ENCODE measurements at places on chromosomes 2 and 18.

- no peak for DNase-seq
Observed at GRCh38 chr2:225381609-225382008, 17.9 kb upstream of the NYAP2 start.

DNA sequence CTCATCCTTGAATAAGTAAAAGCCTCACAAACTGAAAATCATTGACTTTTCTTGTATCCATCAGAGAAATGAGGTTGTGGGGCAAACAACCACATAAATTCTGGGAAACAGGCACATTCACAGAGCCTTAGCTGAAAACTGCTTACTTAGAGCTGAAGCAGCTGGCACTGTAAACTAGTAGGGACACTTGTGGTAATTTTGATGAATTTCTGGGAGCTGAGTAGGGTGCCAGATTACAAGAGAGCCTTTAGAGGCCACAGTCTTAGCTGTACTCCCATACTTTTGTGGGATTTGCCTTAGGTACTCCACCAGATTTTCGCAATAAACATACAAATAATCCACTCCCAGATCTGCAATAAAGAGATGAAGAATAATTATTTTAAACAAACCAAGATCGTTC is 315.2 kb downstream of the TMX3 start:
- DNase-seq = no peak

GRCh38 chr2:127065940-127066318 is 41.0 kb downstream of the BIN1 start:
- no peak for DNase-seq

DNA sequence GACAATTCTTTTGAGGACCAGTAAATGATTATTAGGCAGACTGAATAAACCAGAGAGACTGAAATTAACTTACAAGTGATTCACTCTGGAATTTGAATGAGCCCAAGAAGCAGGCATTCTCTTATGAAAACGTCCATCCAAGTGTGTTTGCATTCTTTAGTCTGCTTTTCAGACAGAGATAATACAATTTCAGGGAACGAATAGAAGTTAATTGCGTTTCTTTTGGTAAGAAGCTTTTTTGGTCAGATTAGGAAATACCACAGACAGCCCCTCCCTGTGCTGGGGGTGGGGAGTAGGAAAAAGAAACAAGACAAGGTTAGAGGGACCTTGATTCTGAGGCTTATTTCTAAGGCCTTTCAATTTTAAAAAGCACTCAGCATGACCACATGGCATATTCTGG is 874.4 kb downstream of the SUCLG1 start:
- DNase-seq = no peak

- no peak for DNase-seq
Observed at GRCh38 chr2:116952254-116952653, 862.2 kb upstream of the DDX18 start.

DNA sequence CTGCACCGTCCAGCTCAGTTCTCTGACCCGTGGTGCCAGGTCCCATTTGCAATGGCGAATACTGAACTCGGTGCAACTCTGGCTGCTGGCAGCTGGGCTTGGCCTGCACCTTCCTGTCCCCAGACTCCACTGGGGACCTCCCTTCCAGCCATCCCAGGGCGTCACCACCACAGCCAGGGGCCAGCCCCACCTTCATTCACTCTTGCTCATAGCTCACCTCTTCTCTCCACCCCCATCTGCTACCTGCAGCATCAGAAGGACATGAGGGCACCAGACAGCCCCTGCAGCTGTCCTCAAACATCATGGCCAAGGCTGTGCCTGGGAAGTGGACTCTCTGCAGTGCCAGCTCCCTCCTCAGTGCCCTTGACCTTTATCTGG is 16.2 kb upstream of the ALPI start:
- no peak for DNase-seq

GRCh38 chr2:207370646-207371045 is 159.1 kb upstream of the CREB1 start:
- DNase-seq = no peak

DNA sequence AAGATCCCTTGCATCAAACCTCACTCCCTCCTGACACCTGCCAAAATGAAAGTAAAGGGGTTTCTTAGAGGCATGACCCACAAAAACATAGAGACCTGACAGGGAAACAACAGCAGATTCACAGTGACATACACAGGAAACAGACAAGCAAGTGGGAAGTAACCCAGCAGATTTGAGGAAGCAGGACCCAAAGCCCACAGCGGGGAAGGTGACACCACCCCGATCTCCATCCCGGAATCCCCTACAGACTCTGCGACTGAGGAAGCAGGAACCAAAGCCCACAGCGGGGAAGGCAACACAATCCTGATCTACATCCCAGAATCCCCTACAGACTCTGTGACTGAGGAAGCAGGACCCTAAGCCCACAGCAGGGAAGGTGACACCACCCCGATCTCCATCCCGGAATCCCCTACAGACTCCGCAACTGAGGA is 21.6 kb downstream of the CIB4 start:
- no peak for DNase-seq

DNA sequence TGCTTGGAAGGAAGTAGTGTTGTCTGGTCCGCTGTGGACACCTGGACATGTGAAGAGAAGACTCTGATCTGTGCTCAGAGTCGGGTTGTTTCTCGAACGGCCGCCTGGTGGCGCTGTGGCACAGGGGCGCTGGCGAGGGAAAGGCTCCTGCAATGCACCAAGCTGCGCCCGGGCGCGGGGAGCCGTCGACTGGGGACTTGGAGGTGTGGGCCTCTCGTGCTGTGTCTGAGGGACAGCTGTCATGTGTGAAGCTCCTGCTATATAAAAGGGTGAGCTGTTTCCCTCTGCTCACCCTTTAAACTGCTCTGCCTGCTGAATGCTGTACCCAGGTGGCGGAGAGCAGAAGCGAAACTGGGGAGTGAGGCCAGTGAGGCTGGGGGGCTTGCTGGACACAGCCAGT is 44.0 kb downstream of the GNAL start:
- DNase-seq = no peak

- no peak for DNase-seq
Observed at GRCh38 chr18:8965398-8965797, 137.1 kb upstream of the NDUFV2 start.

GRCh38 chr2:34747643-34748042 is 1148.5 kb upstream of the FAM98A start:
- DNase-seq = no peak

DNA sequence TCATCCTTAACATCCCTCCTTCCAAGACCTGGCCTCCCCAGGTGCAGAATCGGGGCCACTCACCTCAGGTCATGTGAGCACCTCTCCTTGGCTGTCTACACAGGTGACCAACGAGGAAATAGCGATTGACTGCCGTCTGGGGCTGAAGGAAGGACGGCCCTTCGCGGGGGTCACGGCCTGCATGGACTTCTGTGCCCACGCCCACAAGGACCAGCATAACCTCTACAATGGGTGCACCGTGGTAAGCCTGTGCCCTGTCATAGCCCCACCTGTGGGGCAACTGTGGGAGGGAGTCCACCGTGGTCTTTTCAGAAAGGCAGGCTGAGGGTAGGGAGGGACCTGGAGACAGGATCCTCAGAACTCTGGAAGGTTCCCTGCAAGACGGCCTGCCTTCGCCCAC is 54.3 kb downstream of the BOLA3 start:
- no peak for DNase-seq

DNA sequence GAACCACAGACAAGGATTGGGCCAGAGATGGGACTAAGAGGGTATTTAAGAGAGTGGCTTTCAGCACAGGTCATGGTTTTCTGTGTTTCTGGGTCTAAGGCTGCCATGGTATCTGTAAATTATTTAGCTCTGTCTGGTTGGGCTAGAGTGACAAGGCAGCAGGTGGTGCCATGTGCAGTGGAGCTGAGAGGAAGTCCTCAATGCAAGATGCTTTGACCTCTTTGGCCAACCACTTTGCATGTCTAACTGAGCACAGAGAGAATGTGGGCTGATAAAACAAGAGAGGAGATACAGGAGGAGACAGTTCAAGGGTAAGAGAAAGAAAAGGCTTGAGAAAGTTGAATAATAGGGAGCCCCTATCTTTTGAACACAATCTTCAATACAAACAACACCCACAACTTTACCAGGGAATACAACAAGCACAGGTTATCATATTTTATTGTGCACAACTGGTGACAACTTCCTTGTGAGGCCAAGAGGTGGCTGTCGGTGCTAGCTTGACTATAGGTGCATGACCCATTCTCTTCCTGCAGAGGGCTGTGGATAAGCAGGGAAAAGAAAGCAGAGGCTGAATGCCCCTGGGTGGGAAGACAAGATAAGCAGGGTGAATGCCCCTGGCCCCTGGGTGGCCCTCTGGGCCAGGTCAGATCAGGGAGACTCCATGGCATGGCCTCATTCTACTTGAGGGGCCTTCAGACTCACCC is 12.3 kb downstream of the FLACC1 start:
- no peak for DNase-seq

- no peak for DNase-seq
Observed at GRCh38 chr2:106606652-106607051, 119.5 kb downstream of the CD8B2 start.

DNA sequence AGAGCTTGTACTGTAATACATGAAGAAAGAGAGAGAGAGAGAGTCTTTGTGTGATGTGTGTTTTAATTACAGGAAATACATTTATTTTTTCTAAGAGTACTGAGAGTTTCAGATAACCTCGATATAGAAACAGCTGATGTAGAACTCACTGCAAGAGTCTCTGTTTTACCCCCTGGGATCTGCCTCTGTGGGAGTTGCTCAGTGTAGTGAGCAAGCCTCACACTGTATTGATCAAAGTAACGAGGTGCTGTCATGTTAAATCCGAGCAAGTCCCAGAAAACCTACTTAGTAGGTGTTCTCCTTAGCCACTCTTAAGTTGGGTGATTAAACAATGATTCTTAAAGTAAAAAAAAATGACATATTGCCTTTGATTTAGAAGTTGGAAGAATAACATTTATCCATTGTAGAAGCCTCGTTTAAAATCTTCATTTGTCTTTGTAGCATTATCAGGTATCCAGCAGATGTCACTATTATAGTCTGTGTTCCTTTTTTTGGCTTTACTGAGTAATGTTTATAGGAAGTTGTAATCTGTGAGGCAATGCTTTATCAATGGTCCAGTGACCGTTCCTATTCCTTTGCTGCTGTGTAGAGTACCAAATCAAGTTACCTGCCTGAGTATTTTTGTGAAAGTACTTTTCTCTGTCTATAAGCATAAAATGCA is 219.0 kb downstream of the MYO3B start:
- DNase-seq = no peak

GRCh38 chr2:207782238-207783030 is 12.7 kb upstream of the FZD5 start:
- DNase-seq = no peak

DNA sequence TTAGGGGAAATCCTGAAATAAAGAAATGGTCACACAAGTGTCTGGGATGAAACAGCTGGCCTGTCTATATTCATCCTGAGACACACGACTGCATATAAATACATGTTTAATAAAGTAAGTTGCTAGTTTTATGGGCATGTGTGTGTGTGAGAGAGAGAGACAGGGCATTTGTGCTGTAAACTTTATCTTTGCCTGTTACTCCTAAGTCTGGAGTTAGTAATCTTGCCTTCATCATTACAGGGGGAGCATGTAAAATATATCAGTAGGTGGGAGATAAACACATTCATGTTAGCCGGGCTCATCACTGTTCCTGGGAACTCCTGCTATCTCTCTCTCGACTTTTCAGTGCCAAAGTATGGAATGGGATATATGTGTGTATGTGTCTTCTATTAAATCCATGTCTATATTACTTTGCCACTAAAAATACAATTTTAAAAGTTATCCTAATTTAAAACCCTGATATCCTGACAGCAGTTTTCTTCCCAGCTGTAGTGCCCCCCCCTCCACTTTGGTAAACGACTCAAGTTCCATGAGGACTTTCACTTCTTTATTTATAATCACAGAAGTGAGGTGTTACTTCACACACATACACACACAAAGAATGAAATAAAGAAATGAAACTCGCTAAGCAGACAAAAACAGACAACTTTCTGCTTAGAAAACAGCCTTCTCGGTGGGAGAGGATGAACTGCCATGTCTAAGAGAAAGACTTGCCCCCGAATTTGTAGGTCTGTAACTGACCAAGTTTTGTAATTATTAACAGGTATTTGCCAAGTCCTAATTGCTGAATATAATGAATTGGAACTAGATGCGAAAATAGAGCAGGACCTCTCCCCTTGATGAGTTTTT is 947 bp downstream of the ZEB2 start:
- DNase-seq = no peak

GRCh38 chr2:11123856-11124759 is 31.2 kb upstream of the SLC66A3 start:
- no peak for DNase-seq

DNA sequence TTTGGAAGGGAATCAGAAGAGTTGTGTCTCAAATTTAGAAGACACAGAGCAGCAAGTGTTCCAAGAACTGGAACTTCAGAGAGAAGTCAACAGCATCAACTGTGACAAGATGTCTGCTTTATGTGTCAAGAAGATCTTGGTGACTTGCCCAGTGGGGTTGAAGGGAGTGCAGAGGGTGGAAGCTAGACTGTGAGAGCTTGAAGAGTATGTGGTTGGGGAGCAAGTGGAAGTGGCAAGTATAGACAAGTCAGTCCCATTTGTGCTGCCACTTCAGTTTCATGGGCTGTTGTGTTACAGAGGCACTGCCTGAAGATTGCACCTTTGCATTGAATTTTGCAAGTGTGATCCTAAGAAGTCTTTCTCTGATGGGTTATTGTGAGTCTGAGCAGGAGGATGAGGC is 68.7 kb upstream of the MC2R start:
- DNase-seq = no peak
